ENCODE measurements at places on chromosomes 11 and 22.

GRCh38 chr11:107385361-107385981, 72.2 kb downstream of the CWF19L2 start:
- no peak for DNase-seq

GRCh38 chr11:75431533-75432525, 1.2 kb downstream of the KLHL35 start:
- DNase-seq = no peak

DNA sequence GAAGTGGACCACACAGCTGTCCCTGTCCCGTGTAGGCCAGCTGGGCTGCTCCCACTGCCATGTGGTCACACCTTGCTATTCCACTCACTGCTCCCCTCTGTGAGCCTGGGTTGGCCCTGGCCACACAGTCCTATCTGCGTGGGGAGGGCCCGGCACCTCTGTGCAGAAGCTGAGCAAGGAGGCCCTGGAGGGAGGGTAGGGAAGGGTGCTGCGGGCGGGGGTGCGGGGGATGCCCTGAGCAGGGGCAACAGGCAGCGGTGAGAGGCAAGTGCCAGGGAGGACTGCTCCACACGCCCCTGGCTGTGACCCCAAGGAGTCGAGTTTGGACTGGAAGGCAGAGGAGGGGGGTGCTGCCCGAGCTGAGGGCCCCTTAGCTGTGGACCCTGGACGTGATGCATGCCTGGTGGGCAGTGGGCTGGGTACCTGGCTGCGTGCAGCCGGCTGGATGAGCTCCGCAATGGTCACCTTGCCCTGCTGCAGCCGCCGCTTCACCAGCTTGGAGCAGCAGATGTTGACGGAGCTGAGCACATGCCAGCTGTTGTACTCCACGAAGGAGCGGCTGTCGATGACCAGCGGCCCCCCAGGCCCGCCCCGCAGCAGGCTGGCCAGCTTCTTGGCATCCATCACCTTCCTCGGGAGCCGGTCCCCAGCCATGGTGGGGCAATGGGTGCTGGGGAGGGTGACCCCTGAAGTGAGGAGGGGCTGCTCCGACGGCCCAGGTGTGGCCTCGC, 6.7 kb downstream of the DUSP8 start:
- DNase-seq = no peak

DNA sequence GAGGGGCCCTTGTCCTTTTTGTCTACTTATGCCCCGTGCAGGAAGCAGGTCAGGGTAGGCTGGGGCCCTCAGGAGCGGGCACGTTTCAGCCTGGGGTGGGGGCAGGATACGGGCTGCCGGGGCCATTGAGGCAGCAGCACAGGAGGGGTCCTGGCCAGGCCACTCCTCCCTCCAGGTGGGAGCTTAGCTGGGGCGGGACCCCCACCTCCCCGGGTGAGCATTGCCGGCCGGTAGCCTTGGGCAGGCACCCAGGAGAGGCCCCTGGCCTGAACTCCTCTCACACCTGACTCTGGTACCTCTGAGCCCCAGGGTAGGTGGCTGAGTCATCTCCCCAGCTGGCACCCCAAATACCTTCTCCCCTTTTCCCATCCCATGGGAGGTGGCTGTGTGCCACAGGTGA, 5.0 kb upstream of the MUC6 start:
- no peak for DNase-seq

GRCh38 chr11:65882120-65883057, 2.8 kb downstream of the CTSW start:
- DNase-seq = no peak
